ENCODE measurements at places on chromosomes 4 and X.
A peak's percentile ranks its signal among the peaks of the same experiment; 100 is the strongest.

GRCh38 chrX:8748855-8749254, 16.9 kb upstream of the ANOS1 start:
- DNase-seq, result no peak

- DNase-seq, result no peak
Measured at GRCh38 chrX:24928114-24928513, 87.7 kb downstream of the ARX start.

GRCh38 chr4:92014067-92014466, 289.7 kb upstream of the GRID2 start:
- DNase-seq, result no peak

GRCh38 chrX:130896802-130897501, 6.1 kb downstream of the ENOX2 start:
- DNase-seq, result no peak

DNA sequence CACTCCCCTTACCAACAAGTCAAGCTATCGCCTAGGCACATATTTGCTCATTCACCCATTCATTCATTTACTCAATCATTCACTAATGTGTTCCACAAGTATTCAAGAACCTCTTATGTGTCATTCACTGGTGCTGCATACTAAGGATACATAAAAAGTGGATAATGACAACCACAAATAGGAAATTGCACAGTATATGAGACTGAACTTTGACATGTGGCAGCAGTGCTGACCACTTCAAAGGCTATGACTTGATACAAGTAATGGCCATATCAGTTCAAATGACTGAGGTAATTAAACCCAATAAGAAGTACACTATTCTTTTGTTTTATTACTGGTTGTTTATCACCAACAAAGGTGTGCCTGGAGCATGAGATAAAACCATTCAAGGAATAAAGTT, 282.5 kb downstream of the KLHL13 start:
- no peak for DNase-seq

DNA sequence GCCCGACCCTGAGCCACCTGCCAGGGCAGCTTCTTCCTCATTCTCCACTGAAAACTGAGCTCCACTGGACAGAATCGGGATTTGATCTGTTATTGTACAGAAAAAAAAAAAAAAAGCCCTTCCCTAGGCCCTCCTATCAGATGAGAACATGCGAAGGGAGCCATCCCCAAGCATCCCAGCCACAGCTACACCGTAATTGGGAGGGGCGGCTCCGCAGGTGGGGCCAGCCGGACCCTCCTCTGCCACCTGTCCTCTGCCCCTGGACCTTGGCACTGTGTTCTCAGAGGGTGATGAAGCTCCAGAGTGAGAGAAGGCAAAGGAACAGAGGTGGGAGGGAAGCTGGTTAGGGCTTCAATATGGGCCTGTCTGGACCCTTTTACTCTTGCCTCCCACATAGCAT, 240.0 kb upstream of the PSAPL1 start:
- no peak for DNase-seq

GRCh38 chr4:139389102-139389501, 64.8 kb upstream of the RAB33B start:
- no peak for DNase-seq

- DNase-seq, result no peak
Measured at GRCh38 chrX:16827225-16827624, 41.0 kb downstream of the TXLNG start.

DNA sequence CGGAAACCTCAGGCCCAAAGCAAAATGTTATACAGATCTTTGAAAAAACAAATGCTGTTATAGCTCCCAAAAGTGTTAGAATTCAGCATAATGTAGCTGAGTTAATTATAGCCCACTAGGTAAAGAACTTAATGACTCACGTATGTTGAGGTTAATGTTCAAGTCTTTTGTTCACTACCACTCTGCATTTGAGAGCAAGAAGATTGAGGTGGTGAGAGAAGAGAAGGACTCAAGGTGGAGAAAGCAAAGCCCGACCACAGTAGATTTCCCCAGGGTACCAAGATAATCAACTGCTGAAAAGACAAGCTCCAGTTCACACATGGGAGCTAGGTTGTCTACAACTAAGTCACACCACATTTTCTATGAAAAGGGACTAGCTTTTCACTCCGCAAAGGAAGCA, 480.2 kb downstream of the DTHD1 start:
- no peak for DNase-seq

DNA sequence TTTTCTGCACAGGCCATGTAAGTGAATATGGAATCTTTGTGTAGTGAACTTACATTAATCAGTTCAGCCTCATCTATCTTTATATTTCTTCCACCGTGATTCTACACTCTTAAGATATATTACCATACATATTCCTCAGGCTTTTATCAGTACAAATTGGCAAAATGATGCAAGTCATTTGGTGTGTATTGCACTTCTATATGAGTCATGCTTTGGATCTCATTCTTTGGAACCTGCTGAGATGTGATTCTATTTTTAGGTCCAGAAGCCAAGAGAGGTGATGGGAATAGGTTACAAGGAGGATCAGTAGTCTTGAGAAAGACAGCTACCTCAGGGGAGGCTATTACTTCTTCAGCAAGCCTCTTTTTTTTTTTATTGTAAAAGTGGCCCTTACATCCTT, 204.4 kb downstream of the ZNF330 start:
- no peak for DNase-seq

DNA sequence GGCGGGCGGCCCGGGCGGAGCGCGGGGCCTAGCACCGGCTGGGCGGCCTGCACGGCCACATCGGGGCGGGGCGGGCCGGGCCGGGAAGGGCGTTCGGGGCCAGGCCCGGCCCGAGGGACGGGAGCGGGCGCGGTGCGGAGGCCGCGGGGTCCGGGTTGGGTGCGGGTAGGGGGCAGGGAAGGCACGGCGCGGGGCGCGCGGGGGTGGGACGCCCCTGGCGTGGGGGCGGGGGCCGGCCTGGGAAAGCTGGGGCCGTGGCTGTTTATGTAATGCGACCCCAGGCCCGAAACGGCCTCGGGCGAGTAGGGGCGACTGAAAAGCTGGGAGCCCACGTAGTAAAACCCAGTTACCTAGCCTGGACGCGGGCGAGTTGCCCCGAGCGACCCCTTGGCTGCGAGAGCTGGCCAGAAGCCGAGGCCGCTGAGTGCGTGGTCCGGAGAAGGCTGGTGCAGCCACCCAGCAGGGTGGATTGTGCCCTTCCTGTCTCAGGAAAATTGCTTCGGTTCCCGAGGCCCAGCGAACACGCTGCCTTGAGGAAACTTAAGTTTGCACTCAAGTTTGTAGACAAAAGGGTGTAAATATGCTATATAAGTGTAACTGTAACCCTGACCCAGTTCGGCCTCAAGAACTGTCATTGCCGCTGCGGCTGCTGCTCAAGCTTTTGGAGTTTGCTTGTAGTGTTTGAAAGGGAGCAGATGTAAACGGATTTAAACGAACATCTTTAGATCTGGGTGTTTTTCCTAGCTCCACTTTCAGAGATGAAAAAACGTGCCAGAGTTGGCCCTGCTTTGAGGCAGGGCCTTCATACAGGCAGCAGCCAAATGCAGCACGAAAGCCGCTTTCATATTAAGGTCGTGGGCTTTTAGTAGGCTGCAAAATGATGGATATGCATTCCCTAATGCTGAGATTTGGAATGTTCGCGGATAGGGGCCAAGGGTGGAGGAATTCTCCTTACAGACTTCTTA, 674 bp downstream of the SEC24B start:
- DNase-seq, result peak; percentile 61

DNA sequence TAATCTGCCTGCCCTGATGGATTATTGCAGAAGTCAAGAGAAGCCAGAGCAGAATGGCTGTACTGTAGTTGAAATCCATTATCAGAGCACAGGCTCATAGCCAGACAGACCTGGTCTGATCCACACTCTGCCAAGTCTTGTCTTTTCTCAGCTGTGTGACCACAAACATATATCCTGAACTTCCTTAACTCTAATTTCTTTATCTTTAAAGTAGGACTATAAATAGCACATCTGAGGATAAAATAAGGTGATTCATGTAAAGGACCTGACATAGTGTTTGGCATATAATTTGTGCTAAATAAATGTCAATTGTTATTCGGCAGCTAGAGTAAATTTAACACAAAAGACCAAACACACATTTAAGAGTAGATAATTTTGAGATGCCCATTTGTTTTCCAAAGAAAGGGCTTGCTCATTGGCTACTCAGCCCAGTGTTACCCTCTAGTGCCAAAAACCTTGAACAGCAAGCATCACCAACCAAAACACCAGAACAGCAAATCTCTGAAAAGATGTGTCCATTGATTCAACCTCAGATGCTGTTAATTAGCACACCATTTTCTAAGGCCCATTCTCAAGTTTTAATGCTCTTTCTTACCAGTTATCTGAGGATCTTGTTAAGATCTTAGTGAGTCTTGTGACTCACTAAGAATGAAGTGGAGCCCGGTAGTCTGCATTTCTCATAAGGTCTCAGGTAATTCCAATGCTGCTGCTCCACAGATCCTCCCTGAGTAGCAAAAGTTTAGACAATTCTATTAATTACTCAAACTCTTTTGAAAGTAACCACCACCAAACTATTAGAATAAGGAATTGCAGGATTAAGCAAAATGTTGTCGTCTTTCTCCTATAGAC, 108.8 kb downstream of the HHIP start:
- no peak for DNase-seq

DNA sequence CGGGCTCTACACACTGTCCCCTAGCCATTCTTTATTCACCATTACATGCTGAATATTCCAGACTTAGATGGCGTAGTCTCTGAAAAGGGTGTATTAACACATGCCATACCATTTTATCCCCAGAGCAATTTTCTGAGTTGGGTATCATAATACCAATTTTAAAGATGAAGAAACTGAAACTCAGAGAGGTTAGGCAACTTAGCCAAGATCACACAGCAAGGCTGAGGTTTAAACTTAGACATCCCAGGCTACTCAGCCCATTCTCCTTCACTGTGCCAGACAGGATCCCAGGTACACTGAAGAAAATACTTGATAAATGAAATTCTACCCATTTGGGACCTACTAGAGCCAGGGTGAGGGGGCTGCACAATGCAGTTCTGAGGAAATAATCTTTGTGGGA, 67.4 kb upstream of the ARHGAP36 start:
- no peak for DNase-seq

DNA sequence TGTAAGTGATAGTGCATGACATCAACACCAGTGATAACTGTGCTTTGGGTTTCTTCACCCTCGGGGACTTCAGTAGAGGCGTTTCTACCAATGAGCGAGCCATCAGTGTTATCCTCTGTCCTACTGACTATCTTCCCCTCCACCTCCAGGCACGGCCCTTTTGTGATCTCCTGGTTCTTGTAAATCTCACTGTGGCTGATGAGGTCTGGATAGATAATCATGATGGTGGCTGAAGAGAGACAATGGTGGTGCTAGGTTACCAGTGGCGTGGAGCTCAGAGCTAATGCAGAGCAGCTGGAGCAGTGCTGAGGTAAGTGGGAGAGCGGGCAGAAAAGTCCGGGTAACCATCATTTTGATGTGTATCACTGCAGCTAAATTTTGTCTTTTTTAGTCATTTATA, 816.6 kb downstream of the GLUD2 start:
- no peak for DNase-seq

Measured in liver (tissue), 10 donors.